Ovary (tissue), 10 donors: ENCODE measurements at places on chromosomes 11 and 22. TPM values are rescaled to one million over a fixed set of nuclear protein-coding genes. Genes with fewer than 3 reads are reported as not detected.
A peak's percentile ranks its signal among the peaks of the same experiment; 100 is the strongest.

GRCh38 chr11:14229472-14229871 is 129.5 kb downstream of the RRAS2 start:
- no peaks in the 10 kb centered on the region for H3K36me3 ChIP-seq
- H3K4me1 ChIP-seq = no peaks in the 10 kb centered on the region
- no peak overlapping the region for H3K27ac ChIP-seq
- no peak overlapping the region for H3K4me3 ChIP-seq

GRCh38 chr11:65780770-65781151 is at the start of gene AP5B1:
TSS of gene AP5B1 (minus strand) at chr11:65780976. CDS start at chr11:65780591, 385 bp downstream.
- no peaks in the 10 kb centered on the region for H3K27me3 ChIP-seq
- peak within 1 kb of the TSS; percentile 56 for H3K4me3 ChIP-seq
- H3K36me3 ChIP-seq = no peaks in the 10 kb centered on the region
- H3K4me1 ChIP-seq = peaks cover 9% of the 10 kb centered on the region
- peak; percentile 48 for DNase-seq

GRCh38 chr22:24094966-24095365 is 83.9 kb downstream of the CABIN1 start:
- H3K4me1 ChIP-seq = no peaks in the 10 kb centered on the region
- no peak for DNase-seq
- H3K27ac ChIP-seq = no peak overlapping the region
- H3K4me3 ChIP-seq = no peak overlapping the region

DNA sequence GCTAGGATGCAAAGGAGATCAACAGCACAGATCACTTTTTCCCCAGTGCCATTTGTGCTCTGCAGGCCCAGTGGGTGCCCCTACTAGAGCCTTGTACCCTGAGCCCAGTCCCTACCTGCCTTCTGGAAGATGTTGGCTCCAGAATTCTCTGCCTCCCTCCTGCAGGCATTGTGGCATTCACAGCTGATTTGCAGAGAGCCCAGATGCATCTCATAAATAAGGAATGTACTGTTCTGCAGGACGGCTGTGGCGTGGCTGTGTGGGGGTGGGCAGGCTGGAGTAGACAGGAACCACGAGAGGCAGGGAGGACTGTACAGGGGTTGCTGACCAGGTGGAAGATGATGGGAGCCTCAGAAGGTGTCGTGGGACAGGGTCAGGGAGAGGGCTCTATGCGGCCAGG is 11.2 kb upstream of the MIAT start:
- no peak overlapping the region for H3K4me3 ChIP-seq
- H3K27me3 ChIP-seq = no peaks in the 10 kb centered on the region
- DNase-seq = no peak
- no peaks in the 10 kb centered on the region for H3K36me3 ChIP-seq

DNA sequence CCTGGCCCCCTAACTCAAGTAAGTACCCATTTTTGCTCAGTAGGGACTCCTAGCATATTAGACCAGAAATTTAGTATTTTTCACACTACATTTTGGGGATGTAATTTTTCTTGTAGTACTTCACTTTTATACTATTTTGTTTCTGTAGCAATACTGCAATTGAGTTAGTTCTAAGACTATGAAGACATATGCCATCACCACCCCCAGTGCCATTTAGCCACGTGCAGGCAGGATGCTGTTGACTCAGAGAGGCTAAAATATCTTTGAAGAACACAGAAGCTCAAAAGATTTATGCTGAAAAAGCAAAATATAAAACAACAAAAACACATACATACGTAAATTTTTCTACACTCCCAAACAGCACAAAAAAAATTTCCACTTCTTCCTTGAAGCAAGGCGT is 29.1 kb upstream of the DLAT start:
- H3K36me3 ChIP-seq = no peaks in the 10 kb centered on the region
- no peak for DNase-seq
- no peak overlapping the region for H3K27ac ChIP-seq
- no peak overlapping the region for H3K4me3 ChIP-seq
- no peaks in the 10 kb centered on the region for H3K4me1 ChIP-seq

GRCh38 chr11:13672576-13673210 is 4.2 kb downstream of the FAR1 start:
- no peak overlapping the region for H3K4me3 ChIP-seq
- no peaks in the 10 kb centered on the region for H3K27me3 ChIP-seq

Gene RCOR2
- 5.4 TPM for total RNA-seq

DNA sequence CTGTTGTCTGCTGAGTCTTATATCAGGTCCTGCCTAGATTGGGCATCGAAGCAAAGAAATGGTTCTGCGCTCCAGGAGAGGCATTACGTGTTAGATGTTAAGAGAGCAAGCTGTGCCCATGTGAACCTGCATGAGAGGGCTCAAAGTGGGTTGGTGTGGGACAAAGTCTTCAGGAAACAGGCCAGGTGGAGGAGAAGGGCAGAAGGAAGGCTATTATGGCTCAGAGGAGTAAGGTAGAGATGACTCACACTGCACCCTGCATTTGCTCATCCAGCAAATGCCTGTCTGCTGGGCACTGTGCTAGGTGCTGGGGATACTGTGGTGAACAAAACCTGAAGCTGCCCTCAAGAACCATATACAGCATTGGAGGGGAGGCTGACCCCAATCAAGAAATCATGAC is 5.8 kb downstream of the USP35 start:
- H3K27ac ChIP-seq = no peak overlapping the region
- H3K4me3 ChIP-seq = no peak overlapping the region
- no peak for DNase-seq
- peaks cover 19% of the 10 kb centered on the region for H3K4me1 ChIP-seq
